SJCRH30 (cell line): ENCODE measurements at places on chromosomes 1 and 21. TPM values are rescaled to one million over a fixed set of nuclear protein-coding genes. Genes with fewer than 3 reads are reported as not detected.

GRCh38 chr1:18539171-18539570 lies 58.4 kb downstream of the KLHDC7A start:
- DNase-seq: no peak

- no peak for DNase-seq
These were observed 15.3 kb downstream of the UCK2 start for GRCh38 chr1:165842671-165843129.

GRCh38 chr1:202193614-202194327 lies at the start of gene LGR6:
LGR6 (plus strand) TSS chr1:202193799; CDS start chr1:202193990, 191 bp downstream.
- no peak for DNase-seq

DNA sequence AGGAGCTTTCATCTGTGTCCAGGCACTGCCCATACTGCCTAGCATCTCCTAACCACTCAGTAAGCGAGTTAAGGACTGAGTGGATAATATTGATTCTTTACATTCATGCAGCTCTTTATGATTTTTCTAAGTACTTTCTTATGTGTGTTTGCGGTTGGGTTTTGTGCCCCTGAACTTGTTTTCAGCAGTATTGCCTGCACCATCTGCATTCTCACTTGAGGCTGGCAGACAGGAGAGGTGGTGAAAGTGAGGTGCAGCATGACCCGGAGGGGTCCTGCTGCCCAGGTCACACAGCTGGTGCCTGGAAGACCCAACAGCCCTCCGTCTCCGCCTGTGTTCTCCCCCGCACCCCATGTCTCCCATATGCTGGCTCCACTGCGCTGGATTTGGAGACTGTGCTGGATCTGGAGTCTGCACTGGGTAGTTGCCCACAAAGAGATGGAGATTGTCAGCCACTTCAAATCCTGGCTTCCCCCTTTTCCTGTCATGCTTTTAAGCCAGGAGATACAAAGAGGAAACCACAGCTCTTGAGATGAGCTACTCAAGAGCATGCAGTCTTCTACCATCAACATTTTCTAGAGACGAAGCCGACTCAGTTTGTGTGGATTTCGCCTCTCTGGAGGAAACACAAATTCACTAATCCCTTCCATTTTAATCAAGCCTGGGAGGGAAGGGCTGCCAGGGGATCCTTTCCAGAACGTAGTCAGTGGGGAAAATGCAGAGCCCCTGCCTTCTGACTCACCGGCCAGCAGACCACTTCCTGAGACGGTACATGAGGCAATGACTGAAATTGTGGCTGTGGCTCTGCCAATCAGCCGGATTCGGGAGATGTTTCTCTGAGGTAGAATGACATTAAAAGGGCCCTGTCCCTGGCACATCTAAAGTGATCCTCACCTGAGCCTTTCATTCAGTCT lies 71.7 kb upstream of the ANGPTL1 start:
- DNase-seq: peak; percentile 11

DNA sequence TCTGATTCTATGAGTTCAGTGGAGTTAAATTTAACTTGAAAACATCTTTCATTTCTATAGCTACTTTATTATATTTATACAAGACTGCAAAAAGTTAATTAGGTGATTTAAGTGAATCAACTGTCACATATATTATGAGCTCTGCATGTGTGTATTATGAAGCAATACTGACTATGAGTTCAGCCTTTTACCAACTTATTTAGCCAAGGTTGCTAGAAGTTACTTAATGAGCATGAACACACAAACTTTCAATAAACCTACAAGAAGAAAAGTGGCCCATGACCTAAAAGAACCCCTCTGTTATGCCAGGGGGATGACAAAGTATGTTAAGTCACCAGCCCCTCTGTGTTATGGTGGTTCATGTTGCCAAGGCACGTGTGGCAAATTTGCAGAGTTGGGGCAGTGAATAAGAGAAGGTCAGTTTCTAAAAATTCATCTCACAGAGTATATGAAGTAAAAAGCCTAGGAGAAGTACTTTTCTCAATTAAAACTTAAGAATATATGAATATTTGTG lies 86.7 kb upstream of the LYPLAL1 start:
- no peak for DNase-seq

- DNase-seq: no peak
These were observed 2.0 kb downstream of the ZMYM6 start for GRCh38 chr1:35029761-35030160.

DNA sequence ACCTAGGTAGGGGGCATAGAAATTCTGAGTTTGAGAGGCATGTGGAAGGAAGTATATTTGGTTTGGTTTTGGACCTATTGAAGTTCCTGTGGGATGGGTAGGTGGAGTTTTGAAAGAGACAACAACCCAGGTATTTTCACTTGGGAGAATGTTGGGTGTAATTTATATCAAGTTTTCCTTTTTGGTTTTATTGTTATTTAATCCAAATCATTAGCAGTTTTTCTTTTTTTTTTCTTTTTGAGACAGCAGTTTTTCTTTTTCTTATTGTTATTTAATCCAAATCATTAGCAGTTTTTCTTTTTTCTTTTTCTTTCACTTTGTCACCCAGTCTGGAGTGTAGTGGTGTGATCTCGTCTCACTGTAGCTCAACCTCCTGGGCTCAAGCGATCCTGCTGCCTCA lies 30.1 kb downstream of the RNF11 start:
- DNase-seq: no peak

DNA sequence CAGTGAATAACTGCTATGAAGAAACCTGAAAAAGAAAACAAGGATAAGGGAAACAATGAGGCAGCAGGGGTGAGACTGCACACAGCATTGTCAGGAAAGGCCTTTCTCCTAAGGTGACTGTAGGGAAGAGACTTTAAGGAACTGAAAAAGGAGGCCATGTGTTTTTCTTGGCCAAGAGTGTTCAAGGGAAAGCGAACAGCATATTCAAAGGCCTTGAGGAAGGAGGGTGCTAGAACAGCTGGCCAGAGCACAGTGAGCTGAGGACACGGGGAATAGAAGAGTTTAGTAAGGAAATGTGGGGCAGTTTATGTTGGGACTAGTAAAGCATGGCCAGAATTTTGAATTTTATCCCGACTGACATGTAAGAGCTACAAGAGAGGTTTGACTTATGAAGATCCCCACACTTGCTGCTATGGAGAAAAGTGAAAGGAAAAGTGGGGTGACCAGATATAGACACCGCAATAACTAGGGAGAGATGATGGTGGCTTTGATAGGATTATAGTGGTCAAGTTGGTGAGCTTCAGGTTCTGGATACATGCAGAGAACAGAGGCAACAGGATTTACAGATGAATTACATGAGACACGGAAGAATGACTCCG lies 1.4 kb downstream of the RWDD2B start:
- DNase-seq: no peak

DNA sequence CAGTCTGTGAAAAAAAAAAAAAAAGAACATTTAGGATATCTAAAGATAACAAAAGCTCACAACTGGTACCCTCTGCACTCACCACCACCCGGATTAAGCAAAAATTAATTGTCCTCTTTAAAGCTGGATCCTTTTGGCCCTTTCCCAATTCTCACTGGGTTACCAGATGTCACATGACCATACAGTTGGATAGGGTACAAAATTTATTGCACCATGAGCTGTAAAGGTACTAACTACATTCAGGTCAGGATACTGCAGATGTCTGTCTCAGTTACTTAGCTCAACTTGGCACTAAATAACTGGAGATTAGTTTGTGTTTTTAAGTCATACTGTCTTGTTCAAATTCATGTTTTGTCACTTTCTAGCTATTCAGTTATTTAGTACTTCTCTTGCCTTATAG lies 96.3 kb downstream of the GPATCH2 start:
- no peak for DNase-seq

GRCh38 chr1:39671433-39671792 lies 494 bp downstream of the NT5C1A start:
- DNase-seq: peak; percentile 42

GRCh38 chr1:89302697-89303332 lies 30.2 kb upstream of the GBP5 start:
- no peak for DNase-seq

- peak; percentile 69 for DNase-seq
These were observed 122.9 kb upstream of the KRTAP19-8 start for GRCh38 chr21:31161157-31161556.

GRCh38 chr1:87132284-87132870 lies 196.3 kb upstream of the LMO4 start:
- no peak for DNase-seq

- DNase-seq: no peak
These were observed 89.1 kb downstream of the ITSN1 start for GRCh38 chr21:33731447-33731846.

GRCh38 chr1:247268390-247269045 lies 12.6 kb downstream of the VN1R5 start:
- DNase-seq: no peak

GRCh38 chr21:34023691-34024373 lies 49.5 kb upstream of the MRPS6 start:
- no peak for DNase-seq

DNA sequence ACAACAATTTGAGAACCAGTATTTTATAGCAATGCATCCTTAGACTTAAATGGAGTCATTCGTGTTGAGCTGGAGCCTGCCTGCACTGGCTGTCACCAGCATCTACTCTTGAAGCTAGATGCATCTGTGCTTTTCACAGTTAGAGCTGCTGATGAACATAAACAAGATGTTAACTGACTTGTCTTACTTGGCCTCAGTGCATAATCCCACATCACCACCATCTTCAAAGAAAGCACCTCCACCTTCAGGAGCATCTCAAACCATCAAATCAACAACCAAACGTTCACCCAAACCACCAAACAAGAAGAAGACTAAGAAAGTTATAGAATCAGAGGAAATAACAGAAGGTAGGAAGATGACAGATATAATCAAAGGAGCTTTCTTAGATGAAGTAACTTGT lies 71.1 kb downstream of the TPR start:
- no peak for DNase-seq

GRCh38 chr1:185500001-185500626 lies 183.1 kb upstream of the IVNS1ABP start:
- DNase-seq: no peak

DNA sequence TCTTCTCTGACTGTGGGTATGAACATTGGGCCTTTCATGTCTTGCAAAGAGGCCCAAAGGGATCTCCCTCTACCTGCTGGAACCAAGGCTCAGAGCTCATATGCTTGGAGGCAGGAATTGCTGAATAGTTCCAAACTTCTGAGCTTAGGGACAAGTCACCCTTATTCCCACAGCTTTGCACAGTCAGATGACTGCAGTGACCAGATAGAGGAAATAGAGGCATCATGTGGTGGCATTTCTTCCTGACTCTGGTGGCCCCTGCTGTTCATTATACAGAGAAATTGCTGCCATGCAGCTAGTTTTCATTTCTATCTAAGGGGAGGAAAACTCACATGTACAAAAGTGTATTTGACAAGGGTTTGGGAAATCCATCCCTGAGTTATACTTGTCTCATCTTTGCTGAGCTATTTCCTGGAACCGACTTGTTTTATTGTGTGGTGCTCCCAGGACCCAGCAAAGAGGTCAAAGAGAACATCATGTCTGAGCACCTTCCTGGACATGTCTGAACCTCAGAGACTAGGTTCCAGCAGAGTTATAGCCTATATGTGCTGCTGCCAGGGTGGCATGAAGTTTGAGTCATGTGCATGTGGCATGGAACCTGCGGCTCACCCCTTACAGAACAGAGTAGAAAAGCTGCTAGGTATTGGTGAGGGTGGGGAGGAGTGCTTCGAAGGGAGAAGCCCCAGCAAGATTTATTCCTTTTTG lies 131.2 kb downstream of the PIK3R3 start:
- DNase-seq: no peak

DNA sequence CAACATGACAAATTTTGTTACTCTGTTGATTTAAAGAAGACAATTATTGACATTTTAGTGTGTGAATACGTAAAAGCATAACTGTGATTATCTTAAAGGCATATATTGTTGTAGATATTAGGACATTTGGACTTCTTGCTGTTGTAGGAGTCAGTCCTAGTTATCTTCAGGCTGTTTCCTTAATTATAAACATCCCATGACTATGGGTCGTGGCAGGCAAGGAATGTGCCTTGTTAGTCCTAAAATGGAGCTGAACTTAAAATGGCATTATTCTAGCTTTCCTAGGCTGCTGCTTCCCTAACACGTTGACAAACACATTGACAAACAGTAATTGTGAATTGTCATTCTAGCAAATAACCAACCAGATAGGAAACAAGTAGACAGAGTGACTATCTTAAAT lies 4.4 kb upstream of the MPZL1 start:
- no peak for DNase-seq

The CD34 gene
- total RNA-seq: 0.36 and 0.43 TPM in 2 replicates

The SEC16B gene
- 0.04 and 0.08 TPM in 2 replicates for total RNA-seq

The GBP7 gene
- not detected in 2 replicates for total RNA-seq

The TARS2 gene
- 24.0 and 26.3 TPM in 2 replicates for total RNA-seq

The CACNA1S gene
- total RNA-seq: 0.15 and 0.24 TPM in 2 replicates
